ENCODE measurements at places on chromosomes 12 and 14.

DNA sequence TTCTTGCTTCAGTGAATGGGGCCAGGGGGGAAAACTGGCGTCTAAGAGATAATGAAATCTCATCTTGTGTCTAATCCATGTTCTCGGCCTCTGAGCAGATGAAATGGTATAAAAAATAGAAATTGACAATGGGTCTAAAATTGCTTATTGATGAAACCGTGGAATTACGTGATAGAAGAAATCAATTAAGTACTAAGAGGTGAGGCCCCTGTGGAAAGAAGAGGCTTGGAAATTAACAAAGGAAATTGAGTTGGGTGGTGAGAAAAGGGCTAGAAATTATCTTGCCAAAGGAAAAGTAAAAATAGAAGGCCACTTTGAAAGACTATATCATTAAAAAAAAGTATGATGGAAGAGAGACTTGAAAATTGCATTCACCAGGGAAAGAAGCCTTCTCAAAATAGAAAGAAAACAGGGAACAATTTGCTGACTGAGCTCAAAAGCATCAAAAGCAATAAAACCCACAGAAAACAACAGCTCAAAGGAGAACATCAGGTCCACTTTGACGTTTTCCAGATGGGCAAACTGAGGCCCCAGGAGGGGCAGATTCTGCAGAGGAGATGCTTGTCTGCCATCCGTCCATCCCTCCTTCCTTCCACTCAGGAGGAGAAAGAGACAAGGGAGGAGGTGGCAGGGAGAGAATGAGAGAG lies 226.1 kb upstream of the RTL1 start:
- no peak for DNase-seq

DNA sequence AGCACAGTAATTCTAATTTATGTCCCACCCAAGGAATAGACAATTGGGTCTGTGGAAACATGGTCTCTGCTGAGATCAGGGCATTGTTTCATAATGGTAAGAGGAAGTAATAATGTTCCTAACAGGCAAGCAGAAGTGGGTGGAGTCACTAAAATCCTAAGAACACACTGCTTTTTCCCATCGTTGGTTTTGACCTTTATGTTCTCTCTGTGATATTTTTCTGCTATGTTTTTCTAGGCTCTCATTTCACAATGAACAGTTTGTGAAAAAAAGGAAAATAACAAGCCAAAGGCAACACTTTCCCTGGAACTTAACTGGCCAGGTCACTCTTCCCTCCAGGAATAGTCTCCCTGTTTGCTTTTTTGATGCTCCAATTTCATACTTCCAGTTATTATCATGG lies 80.6 kb upstream of the OVCH1 start:
- no peak for DNase-seq

- no peak for DNase-seq
Observed at GRCh38 chr14:37708481-37708880, 113.1 kb downstream of the TTC6 start.

GRCh38 chr14:104439625-104440024 lies 139.9 kb upstream of the C14orf180 start:
- no peak for DNase-seq

DNA sequence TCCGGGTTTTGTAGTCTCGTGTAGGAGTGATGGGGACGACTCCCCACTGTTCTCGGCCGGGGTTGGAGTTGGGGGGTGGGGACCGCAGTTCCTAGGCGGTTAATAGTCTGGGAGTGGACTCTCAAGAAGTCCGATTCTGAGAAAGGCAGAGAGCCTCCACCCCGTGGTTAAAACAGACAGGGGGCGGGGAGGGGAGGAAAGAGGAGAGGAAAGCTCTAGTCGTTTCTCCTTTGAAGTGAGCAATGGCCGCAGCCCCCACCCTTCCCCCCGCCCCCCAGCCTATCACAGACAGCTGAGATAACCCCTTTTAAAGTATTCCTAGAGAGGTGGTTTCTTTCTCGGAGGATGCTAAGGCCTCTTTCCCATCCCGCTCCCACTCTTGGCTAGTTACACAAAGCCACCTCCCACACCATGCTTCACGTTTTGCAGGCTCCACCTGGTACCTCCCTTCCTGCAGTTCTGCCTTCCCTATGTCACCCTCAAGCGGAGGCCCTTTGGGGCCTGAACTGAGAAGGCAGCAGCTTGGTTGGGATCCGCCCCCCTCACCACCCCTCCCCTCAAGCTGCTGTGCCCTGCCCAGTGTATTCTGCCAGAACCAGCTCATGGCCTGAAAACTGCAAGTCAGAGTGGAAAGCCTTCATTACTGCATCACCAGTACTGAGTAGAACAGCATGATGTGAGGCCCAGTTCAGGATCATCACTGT lies 853 bp downstream of the USP5 start:
- peak; percentile 75 for DNase-seq

DNA sequence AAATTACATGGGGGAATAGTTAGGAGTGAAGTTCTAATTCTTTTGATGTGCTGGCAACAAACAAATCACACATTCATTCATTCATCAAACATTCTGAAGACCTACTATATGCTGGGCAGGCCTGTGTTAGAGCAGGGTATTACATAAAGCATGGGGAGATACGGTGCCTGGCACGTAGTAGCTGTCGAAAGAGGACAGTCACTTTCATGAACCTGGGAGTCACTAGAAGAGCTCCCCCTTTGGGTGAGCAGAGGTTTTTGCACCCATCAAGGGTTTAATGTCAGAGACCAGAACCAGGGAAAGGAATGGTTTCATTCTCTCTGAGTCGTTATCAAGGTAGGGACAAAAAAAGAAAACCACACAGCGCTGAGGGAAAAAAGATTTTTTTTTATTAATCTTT lies 10.0 kb downstream of the LHX5 start:
- peak; percentile 58 for DNase-seq

- DNase-seq, result no peak
Observed at GRCh38 chr12:1185460-1186182, 194.6 kb downstream of the ERC1 start.

GRCh38 chr14:90669731-90670130 lies 146.5 kb downstream of the TTC7B start:
- no peak for DNase-seq

GRCh38 chr12:109052414-109053323 lies at the start of gene USP30:
USP30 (plus strand) TSS chr12:109052576; CDS start chr12:109052679, 103 bp downstream.
- peak; percentile 88 for DNase-seq

- DNase-seq, result no peak
Observed at GRCh38 chr14:103726474-103726873, 10.9 kb downstream of the ZFYVE21 start.

- DNase-seq, result peak; percentile 82
Observed at GRCh38 chr14:37594238-37594970, 645 bp downstream of the FOXA1 start.

GRCh38 chr14:81326451-81326850 lies 73.7 kb downstream of the STON2 start:
- no peak for DNase-seq

DNA sequence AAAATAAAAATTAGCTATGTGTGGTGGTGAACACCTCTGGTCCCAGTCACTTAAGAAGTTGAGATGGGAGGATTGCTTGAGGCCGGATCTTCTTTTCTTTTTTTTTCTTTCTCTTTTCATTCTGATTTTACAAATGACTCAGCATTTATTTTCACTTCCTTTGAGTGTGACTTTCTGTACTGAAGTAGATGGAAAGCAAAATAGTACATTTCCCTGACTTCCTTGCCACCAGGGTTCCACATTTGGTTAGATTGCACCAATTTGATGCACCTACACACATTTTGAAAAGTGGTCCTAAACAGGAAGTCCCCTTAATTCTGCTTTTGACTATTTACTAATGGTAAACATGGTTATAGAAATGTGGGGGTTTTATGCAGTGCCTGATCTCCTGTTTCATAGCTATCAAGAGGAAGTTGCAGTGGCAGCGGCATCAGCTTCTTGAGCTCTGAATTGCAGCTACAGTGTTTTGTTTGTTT lies 13.0 kb upstream of the LEMD3 start:
- no peak for DNase-seq

DNA sequence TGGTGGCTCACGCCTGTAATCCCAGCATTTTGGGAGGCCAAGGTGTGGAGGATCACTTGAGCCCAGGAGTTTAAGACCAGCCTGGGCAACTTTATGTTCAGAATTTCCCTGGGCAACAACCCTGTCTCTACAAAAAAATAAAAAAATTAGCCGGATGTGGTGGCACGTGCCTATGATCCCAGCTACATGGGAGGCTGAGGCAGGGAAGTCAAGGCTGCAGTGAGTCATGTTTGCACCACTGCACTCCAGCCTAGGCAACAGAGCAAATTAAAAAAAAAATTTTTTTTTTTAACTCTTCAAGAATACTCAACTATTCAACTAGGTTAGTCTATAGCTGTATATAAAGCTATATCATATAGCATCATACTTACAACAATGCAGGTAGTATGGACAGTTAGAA lies 113.0 kb downstream of the RALGAPA1 start:
- DNase-seq, result no peak

DNA sequence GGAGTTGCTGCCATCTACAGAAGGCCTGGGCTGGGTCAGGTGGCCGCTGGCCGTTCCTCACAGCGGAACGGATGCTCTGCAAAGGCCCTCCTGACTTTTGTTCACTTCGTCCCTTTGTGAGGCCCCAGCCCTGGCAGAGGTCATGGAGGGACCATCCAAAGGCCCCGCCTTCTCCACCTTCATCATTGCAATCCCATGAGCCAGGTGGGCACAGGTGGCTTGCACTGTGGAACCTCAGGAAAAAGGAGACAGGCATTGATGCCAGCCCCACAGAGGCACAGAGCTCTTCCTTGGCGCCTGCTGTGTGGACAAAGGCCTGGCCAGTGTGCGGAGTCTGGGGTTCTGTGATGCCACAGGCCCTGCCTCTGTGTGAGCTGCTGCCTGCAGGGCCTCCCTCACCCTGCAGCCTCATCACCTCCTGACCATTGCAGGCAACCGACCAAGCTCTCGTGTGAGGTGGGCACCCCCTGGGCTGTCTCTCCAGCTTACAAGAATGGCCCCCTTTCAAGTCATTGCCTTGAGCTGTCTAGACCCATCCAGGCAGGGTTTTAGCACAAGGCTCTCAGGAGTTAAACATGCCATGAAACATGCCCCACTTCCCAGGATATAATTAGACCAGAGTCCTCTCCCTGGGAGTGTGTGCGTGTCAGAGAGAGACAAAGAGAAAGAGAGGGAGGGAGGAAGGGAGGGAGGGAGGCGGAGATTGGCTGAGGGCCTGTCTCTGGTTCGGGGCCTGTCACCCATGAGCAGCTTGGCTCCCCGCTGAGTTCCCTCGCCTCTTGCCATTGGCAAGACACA lies 19.3 kb downstream of the NFKBIA start:
- DNase-seq, result peak; percentile 82

DNA sequence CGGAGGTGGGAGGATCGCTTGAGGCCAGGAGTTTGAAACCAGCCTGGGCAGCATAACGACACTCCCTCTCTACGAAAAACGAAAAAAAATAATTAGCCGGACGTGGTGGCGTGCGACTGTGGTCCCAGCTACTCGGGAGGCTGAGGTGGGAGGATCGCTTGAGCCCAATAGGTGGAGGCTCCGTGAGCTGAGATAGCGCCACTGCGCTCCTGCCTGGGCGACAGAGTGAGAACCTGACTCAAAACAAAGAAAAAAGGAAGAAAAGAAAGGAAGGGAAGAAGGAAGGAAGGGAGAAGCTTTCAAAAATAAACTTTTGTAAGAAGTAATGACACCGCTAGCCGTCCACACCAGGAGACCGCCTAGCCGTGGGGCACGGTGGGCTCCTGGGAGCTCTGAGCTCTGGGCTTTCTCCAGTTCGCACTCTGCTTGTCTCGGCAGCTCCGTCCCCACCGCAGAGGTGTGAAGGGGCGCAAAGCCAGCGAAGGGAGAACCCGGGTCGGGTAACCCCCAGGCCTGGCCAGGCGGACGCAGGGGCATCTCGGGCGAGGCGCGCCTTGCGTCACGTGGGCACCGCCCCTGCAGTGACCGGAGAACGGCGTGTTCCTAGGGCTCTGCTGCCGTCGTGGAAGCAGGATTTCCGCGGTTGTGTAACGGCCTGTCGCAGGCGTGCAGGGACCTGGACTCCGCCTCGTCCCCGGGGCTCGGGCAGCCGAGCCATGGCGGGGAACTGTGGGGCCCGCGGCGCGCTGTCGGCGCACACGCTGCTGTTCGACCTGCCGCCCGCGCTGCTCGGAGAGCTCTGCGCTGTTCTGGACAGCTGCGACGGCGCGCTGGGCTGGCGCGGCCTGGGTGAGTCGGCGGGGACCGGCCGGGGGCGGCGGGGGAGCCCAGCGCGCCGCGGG lies at the start of gene IRAK3:
TSS of gene IRAK3 (plus strand) at position 631 of the 902 bp plus-strand sequence. CDS start at position 717, 86 bp downstream.
- peak; percentile 63 for DNase-seq

GRCh38 chr14:65631040-65631439 lies 218.5 kb downstream of the FUT8 start:
- DNase-seq, result no peak

GRCh38 chr12:30296486-30296885 lies 399.2 kb downstream of the IPO8 start:
- no peak for DNase-seq

- no peak for DNase-seq
Observed at GRCh38 chr14:89373185-89373584, 43.8 kb downstream of the FOXN3 start.

DNA sequence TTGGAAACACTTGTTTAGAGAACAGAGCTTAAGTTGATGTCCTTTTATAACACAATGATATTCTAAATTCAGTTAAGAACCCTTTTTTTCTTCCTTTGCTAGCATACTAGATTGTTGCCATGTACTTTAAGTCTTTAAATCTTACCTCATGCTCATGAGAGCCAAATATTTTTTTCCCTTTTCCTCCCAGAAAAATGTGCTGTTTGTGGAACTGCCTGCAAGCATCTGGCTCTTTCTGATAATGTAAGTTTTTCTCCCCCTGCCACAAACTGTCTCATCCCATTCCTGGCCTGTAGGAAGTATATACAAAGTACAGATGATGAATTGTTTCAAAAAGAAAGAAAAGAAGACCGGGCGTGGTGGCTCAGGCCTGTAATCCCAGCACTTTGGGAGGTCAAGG lies 5.3 kb downstream of the RNF212B start:
- no peak for DNase-seq

GRCh38 chr14:100858838-100859220 lies 32.9 kb downstream of the MEG3 start:
- no peak for DNase-seq

- DNase-seq, result no peak
Observed at GRCh38 chr12:8052679-8053078, 13.5 kb downstream of the C3AR1 start.

GRCh38 chr14:57712698-57713097 lies 153.2 kb downstream of the SLC35F4 start:
- no peak for DNase-seq

DNA sequence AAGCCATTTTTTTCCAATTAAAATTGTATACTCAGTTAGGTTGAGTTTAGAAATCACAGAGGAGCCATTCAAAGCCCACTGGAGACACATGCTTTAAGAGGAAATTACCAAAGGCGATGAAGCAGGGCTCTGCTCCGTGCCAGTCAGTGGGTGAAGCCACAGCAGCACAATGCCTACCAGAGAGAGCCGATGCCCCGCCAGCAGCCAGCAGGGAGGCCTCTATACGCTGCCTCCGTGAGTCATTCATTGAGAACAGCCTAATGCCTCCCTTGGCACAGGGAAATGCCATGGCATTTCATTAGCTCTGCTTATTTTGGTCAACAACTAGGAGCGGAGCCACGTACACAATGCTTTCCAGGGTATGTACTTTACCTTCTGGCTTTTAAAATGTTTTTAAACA lies 197.8 kb upstream of the FRMD6 start:
- no peak for DNase-seq

- no peak for DNase-seq
Observed at GRCh38 chr14:105069522-105069870, 4.3 kb upstream of the GPR132 start.

GRCh38 chr14:56295743-56296142 lies 177.5 kb downstream of the PELI2 start:
- no peak for DNase-seq
